ENCODE measurements at places on chromosomes 3 and 15.

GRCh38 chr15:67150023-67150860, 84.8 kb downstream of the SMAD3 start:
- peak; percentile 91 for DNase-seq

- no peak for DNase-seq
Measured at GRCh38 chr15:39746176-39746575, 36.5 kb downstream of the FSIP1 start.

GRCh38 chr3:188259191-188259590, 105.2 kb downstream of the LPP start:
- DNase-seq, result no peak

GRCh38 chr3:89032346-89033013, 74.9 kb upstream of the EPHA3 start:
- peak; percentile 32 for DNase-seq

GRCh38 chr3:128970740-128971047, 23.2 kb downstream of the CFAP92 start:
- DNase-seq, result no peak

DNA sequence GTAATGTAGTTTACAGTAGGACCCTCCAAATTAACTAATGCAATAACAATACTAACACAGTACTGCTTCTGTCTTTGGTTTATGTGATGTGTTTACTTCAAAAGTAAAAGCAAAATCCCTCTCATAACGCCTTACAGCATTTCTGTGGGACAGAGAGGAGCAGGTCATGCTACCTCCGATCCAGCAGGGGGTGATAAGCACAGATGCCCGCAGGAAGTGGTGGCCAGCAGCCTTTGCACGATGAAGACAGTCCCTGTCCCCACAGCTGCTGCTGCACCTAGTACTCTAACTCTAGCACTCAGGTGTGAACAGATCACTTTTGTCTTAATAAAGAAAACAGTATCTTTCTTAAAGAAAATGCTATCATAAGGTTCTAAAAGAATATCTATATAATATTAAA, 38.3 kb downstream of the ANO10 start:
- DNase-seq, result no peak

GRCh38 chr15:56325186-56325585, 40.0 kb upstream of the TEX9 start:
- peak; percentile 61 for DNase-seq

DNA sequence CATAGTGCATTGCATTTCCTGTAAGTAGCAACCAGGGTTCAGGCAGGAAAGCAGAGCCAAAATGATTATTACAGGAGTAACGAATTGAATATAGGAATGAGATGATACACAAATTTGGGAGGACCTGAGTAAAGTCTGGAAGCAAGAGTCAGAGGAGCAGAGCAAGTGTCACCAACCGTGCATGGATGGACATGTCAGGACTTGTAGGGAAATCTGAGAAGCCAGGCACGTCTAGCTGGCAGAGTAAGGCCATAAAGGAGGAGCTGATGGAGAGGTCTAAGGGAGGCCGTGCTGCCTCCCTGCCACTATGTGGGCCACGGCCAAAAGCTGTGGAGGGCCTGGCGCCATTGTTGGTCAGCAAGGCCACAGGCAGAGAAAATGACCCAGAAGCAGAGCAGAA, 22.4 kb downstream of the GJD2 start:
- DNase-seq, result peak; percentile 61

GRCh38 chr3:54530091-54530490, 397.8 kb downstream of the LRTM1 start:
- no peak for DNase-seq

DNA sequence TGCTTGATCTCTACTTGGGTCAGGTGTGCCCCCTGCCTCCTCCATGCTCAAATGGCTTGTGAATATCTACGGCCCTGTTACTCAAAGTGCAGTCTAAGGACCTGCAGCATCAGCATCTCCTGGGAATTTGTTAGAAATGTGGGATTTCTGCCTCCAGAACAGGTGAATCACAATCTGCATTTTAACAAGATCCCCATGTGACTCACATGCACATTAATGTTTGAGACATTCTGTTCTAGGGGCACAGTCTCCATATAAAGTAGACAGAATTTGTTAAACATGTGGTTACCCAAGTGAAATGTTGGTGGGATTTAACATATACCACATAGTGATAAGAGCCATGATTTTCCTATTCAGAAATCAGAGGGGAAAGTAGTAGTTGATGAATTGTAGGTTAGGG, 256.2 kb downstream of the NR1D2 start:
- DNase-seq, result no peak

DNA sequence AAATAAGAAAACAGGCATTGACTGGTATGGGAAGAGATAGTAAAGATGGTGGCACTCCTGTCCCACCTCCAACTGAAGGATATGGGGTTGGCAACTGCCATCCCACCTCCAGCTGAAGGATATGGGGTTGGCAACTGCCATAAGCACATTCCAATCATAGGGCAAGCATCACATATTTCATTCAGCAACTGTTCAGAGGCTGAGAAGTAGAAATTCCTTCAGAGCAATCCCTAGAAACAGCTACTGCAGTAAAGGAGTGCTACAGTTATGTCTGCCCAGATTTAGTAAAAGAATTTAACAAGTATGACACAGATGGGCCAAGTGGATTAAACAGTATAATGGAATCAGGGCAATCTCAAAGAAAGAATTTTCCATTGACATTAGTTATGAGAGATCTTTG, 156.8 kb downstream of the IMPG2 start:
- DNase-seq, result no peak

GRCh38 chr3:55828712-55829111, 341.6 kb upstream of the WNT5A start:
- no peak for DNase-seq

DNA sequence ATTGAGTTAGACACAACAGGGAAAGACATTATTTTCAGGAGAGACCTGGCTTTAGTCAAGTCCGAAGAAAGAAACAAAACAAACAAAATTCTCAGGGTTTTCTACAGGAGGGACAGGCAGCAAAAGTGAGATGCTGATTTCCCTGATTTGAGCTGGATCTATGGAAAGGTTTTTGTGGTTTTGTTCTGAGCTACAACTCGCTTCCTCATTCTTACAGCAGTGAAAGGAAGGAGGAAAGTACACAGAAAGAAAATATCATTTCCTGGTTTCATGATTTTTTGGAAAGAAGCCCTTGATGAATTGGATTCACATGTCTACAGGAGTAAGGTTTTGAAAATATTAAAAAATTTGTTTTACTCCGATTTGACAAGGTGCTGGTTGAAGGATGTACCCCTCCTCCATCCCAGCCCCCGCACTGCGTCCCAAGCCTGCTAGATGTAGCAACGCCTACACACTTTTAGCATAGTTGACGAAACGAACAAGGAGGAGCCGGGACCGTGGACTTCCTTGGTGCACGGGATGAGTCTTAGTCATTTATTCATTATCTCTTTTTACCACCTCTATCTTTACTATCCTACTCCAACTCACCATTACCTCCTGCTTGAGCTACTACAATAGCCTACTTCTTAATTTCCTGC, 10.8 kb downstream of the PRICKLE2 start:
- DNase-seq, result no peak

Measured in foreskin keratinocyte (primary cell).